ENCODE measurements at places on chromosomes 5 and 9.

DNA sequence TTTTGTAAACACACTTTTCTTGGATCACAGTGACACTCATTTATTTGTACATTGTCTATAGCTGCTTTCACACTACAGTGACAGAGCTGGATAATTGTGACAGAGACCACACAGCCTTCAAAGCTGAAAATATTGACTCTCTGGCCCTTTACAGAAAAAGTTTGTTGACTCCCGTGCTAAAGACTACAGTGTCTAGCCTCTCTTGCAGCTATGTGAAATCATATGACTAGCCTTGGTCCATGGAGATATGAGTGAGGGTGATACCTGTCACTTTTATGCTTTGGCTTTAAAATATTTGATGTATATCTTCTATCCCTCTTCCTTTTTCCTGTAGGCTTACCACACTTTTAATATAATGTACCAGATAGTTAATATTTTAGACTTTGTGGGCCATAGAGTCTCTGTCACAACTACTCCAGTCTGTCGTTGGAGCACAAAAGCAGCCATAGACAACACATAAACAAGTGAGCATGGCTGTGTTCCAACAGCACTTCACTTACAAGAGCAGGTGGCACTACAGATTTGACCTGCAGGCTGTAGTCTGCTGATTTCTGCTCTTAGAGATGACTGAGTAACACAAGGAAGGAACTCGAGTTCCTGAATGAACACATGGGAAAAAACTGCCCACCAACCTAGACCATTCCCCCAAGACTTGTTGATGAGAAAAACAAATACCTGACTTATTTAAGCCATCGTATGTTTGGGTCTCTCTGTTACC is 73.5 kb upstream of the ANKRD55 start:
- no peak for DNase-seq

DNA sequence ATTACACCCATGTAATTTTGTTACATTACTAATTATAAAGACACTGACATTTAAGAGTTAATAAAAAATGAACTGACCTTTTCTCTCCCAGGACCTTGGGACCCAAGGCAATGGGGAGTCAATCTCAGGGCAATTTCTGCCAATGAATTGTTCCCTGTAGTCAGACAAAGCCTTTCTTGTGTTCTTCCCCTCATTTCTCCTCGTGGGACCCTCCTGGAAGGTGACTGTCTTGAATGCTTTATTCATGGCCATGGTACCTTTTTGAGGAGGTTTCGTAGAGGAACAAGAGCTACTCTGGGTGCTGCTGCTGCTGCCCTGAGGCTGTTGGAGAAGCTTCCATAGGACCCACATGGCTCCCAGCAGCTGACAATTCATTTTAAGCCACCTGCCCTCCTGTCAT is 190.3 kb downstream of the SNX18 start:
- DNase-seq, result no peak

- no peak for DNase-seq
These were observed 661.5 kb downstream of the TLE4 start for GRCh38 chr9:80233102-80233843.

GRCh38 chr5:137595396-137596079 is 96.4 kb upstream of the SPOCK1 start:
- no peak for DNase-seq

DNA sequence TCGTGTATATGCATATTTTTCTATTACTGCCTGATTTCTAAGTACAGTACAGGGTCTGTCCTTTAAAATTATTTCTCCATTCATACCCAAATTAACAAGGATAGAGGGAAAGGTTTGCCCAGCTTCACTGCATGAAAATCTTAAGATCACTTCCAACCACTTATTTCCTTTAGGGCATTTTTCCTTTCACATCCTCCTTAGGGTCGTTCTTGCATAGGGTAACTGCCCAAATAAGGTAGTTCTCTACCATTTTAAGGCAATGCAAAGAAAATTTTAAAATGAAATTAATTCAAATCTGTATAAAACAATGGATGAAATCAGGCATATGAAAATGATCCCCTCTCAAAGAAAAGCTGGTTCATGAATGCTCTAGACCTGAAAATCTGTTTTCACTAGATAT is 4.1 kb upstream of the CDC20B start:
- no peak for DNase-seq

- DNase-seq, result no peak
These were observed 26.5 kb downstream of the FGF1 start for GRCh38 chr5:142659405-142659804.

- no peak for DNase-seq
These were observed 5.0 kb downstream of the SRD5A1 start for GRCh38 chr5:6638236-6638635.

DNA sequence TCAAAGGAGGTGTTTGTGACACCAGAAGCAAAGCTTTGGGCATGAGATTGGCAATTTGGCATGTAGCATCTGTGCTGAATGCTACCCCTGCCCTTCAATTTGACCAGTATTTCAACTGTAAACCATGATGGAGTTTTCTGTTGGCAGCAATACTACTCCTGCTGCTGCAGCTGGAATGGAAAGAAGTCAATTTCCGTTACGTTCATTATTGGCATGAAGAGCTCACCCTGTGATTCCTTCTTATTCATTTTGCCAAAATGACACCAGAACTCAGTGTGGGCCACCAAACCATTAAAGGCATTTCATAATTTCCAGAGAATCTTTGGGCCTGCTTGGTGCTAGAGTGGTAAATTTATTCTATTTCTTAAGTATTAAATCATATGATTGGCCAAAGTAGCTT is 433.1 kb upstream of the DMAC1 start:
- no peak for DNase-seq

- no peak for DNase-seq
These were observed 47.5 kb upstream of the TLE4 start for GRCh38 chr9:79524266-79524665.

DNA sequence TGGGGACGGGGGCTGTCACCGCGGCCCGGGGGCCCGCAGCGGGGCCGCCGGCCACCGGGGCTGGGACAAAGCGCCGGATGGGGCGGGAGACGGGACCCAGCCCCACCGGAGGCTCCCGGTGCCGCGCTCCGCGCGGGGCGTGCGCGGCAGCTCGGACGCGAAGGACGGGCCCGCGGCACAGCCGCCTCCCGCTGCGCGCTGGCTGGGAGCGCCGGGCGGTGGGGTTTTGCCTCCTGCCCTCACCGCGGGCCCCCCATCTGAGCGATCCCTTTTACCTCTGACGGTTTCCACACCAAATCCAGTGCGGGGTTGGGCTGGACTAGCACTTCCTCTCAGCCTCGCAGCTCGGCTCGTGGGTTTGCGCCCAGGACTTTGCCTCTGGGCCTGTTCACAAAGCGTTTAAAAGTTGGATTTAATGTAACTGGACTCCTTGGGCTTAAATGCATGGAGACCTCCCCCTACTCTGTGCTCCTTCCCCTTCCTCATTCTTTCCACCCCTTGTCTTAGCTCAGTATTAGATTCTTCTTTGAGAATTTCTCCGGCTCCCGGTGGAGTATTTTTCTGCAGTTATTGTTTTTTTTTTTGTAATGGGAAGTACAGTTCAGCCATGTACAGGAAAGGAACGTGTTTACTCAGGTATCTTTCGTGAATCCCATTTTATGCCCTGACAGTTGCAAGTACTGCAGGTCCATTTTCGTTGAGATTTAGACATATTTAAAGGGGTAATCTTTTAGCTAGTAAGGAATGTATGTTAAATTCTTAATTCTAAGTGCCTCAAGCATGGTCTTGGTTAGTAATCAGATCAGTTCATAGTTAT is 691 bp downstream of the FCHO2 start:
- peak; percentile 70 for DNase-seq

DNA sequence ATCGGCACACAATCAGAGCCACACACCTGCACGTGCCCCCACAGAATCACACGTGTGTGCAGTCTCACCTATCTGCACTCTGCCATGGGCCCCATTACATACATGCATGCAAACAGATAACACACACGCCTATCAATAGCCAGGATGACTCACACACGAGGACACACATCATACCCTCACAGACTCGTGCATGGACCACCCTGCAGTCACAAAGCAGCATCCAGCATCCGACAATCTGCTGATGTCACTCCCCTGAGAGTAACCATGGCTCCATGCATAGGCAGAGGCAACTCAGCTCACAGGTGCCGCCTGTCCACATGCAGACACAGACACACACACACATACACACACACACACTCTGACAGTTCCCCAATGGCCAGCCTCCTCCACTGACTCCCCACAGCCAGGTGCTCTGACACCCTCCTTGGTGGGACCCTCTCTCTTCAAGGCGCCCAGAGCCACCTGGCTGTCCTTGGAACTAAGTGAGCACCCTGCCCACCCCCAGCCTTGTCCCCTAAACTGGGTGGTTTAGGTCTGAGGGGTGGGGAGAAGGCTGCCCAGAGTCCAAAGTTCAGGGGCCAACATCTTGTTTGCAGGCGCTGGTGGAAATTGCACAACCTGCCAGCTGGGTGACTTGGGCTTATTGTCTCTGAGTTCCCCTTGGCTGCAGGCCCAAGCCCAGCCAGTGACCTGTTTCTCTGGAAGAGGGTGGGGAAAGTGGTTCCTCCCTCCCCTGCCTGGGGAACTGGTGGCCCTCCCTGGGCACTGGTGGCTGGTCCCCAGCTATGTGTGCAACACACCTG is 34.6 kb upstream of the NEK6 start:
- DNase-seq, result no peak

GRCh38 chr9:68513385-68513784 is 27.3 kb downstream of the TMEM252 start:
- DNase-seq, result no peak

- DNase-seq, result no peak
These were observed 923 bp downstream of the SPATA6L start for GRCh38 chr9:4665357-4665756.

GRCh38 chr5:43161244-43161643 is 30.8 kb upstream of the NIM1K start:
- DNase-seq, result no peak

DNA sequence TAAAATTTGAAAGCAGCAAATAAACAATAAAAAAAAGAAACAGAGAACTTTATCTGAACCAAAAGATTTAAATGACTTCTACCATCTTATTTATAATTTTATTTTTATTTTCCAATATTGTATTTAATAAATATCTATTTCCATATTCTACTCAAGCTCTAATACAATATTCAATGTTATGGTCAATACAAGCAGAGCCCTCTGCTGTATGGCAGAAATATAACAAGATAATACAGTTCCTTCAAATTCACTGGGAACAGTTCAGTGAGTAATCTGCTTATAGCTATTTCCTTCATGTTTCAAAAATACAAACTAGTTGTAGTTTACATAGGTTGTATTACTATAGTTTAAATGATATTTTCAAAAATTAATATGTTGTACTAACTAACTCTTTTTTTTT is 332.7 kb downstream of the PRDM9 start:
- DNase-seq, result no peak

- no peak for DNase-seq
These were observed 84.4 kb upstream of the SPIN1 start for GRCh38 chr9:88303721-88304451.

DNA sequence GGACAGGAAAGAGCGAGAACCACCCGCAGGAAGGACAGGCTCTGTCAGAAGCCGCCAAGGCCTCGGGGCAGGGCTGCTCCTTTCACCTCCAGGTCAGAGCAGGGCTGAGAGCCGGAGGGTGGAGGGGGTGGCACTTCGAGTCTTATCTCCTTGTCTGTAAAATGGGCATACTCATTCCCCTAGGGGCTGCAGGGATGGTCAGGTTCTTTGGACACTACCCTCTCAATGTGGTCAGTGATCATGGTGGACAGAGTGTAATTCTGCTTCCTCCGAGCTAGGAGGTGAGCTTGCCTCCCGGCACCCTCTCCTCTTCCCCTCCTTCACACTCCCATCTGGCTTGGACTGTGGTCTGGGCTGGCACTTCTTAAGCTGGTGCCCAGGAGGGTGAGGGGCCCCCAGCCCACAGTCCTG is 39.6 kb downstream of the RGS3 start:
- DNase-seq, result no peak

GRCh38 chr5:53071738-53072137 is 37.8 kb downstream of the MOCS2 start:
- DNase-seq, result no peak

- no peak for DNase-seq
These were observed 16.9 kb upstream of the FREM1 start for GRCh38 chr9:14926941-14927624.

DNA sequence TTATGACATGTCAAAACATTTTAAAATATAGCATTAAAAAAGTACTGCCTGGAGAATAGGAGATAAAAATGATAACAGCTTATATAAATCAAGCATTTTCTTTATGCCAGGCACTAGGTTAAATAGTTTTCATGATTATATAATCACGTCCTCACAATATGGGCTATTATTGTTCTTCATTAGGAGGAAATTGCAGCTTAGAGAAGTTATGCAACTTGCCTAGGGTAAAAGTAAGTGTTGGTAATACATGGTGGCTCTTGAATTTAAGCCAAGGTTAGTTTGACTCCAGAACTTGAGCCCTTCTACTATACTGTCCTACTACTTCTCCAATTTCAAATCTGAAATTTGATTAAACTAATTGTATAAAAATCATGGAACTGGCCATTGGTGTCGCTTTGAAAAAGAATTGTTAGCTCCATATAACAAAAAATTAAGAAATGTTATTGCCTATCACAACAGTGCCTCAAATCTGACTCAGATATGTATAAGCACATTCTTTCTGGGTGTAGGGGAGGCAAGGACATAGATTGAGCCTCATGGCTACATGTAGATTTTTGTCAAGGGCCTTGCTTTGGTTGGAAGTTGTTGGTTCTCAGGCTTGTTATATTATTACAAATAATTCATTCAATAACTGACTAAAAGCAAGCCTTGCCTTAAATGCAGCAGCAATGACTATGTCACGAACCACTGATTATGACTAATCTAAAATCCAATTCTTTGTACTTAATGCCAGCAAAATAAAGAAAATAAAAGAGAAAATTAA is 223.5 kb upstream of the DAB2 start:
- DNase-seq, result no peak

DNA sequence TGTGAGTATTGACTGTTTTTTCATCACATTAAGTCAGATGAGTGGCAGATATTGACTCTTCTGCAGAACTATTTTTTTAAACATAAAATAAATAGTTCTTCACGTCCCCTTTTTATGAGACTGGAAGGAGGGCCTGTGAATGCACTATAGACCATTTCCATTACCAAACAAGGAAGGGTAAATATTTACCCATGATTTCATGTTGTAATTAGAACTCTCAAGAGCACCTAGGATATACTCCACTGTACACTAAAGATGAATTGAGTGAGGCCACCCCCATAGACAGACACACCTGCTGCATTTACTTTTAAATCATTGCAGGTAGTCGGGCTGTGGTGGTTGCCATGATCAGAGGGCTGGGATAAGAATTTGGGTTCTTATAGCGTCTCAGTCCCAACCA is 22.6 kb downstream of the SLC36A1 start:
- DNase-seq, result no peak
